ENCODE measurements at places on chromosomes 1 and 21.
A peak's percentile ranks its signal among the peaks of the same experiment; 100 is the strongest.

- DNase-seq: no peak
Measured at GRCh38 chr21:32099812-32100416, 178.9 kb downstream of the MIS18A start.

- DNase-seq: no peak
Measured at GRCh38 chr1:204834336-204834735, 36.3 kb upstream of the NFASC start.

GRCh38 chr1:9278585-9279153 is 14.0 kb upstream of the SPSB1 start:
- no peak for DNase-seq

DNA sequence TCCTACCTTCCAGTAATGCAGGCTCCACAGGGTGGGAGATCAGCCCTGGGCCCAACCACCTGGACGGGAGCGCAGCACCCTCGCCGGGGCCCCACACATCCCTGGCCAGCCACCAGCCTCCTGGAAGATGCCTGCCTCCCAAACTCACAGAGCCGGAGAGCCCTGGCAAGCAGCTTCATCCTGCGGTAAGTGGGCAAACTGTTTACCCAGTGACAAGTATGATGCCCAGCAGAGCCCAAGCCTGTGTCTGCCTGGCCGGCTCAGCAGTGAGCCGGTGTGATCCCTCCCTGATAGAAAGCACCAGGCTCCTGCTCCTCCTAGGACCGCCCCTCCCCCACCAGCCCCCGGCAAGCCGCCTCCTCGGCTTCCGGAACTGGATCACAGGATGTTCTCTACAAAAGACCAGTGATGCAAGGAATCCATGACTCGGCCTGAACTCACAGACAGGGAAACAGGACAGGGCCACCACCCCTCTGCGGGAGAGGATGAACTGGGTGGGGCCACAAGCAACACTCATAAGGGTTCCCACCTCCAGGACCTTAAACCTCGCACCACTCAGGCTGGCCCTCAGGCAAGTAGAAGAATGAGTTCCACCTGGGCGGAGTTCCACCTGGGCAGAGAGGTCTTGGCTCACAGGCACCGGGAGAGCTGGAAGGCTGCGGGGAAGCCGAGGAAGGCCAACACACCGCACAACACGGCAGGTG is 7.9 kb downstream of the ACOT7 start:
- peak; percentile 51 for DNase-seq

GRCh38 chr1:145918992-145919939 is 749 bp upstream of the PEX11B start:
- no peak for DNase-seq

- DNase-seq: no peak
Measured at GRCh38 chr1:44485934-44486460, 80.9 kb downstream of the RNF220 start.

GRCh38 chr1:10338047-10338446 is 60.8 kb upstream of the PGD start:
- DNase-seq: no peak

DNA sequence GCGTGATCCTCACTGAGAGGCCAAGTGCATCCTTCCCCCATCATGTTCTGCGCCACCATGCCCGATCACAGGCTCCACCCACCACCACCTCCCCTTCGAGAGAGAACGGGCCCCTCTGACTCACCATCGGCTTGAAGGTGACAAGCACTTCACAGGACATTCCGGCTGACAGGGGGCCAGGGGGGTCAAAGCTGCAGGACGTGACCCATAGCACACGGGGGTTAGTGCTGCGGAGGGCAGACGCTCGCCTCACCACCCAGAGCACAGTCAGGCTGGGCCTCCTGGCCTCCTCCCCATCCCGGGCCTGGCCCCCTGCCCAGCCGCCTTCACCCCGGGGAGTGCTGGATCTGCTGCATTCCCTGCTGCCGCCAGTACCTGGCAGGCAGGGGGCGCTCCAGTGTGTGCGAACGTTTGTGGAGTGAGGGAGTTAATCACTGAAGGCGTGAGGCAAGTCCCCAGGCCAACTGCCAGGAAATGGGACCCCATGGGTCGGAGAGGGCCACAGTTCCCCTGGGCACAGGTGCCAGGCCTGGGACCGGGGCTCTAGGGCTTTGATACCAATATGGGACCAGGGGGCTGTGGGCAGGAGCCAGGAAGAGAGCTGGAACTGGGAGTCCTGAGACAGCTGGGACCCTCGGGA is 40.9 kb upstream of the TMEM52 start:
- DNase-seq: no peak

- DNase-seq: no peak
Measured at GRCh38 chr1:246790833-246791232, 66.6 kb downstream of the SCCPDH start.

- no peak for DNase-seq
Measured at GRCh38 chr1:244325056-244325758, 126.5 kb downstream of the ADSS2 start.

DNA sequence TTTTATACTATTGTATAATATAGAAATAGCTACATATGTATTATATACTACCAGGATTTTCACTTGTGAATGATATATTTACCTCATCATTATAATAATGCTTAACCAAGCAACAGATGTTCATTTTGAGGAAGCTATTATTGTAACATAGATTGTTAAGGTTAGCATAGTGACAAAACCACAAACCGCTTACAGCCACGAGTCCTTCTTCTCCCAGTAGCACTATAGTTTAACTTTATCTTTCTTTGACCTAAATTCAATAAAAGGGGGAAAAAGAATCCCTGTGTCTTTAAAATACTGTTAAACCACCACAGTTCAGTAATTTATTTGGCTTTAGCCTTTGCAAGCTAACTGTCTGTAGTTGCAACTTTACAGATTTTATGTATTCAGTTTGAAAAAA is 1039.4 kb upstream of the B3GALT2 start:
- no peak for DNase-seq

- no peak for DNase-seq
Measured at GRCh38 chr1:163436140-163436812, 114.5 kb downstream of the NUF2 start.

GRCh38 chr1:201636510-201636971 is 97.6 kb downstream of the NAV1 start:
- peak; percentile 17 for DNase-seq

GRCh38 chr1:168084396-168085231 is 52.1 kb downstream of the GPR161 start:
- no peak for DNase-seq

GRCh38 chr1:244154872-244155531 is 103.9 kb downstream of the ZBTB18 start:
- DNase-seq: no peak

DNA sequence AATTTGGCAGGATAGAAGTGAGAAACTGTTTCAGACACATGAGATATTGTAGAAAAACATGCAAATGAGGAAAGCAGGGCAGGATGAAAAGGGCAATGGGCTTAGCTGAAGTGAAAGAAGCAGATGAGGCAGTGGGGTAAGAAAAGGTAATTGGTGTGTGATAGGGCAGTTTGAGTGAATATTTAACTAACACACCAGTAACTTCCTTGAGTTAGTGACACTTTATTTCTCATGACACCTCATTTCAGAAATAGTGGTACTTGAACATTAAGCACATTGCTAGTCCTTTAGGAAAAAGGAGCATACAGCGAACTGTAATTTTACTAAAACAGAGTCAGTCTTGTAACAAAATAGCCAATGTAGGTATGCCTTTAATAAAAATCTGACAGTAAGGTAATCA is 415.0 kb downstream of the DPYD start:
- no peak for DNase-seq

DNA sequence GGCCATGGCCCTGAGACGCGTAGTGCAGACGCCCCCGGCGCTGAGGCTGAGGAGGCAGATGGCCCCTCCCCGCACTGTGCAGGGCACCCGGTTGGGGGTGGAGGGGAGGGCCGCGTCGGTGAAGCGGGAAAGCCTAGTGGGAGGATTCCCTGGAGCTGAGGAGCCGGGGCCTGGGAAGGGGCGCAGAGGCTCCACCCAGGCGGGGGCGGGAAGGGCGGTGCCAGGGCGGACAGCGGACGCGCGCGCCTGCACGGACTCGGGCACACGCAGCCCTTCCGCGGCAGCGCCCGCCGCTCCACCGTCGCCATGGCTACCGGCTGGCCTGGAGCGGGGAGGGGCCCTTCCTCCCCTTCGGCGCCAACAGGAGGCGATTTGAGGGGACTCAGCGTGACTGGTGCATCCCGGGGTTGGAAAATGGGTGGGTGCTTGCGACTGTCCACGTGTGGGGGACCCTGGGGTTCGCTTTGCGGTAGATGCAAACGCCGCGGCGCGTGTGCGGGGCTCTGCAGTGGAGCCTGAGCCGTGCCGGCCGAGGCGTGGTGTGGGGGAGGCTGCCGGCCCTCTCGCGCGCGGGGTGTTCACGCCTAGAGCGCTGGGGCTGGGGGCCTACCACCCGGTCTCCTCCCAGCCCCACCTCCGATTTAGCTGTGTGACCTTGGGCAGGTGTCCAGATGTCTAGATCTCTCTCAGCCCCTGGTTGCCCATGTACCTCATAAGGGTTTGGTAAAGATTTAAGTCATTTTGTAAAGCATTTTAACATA is 35.1 kb downstream of the PTPRF start:
- no peak for DNase-seq

DNA sequence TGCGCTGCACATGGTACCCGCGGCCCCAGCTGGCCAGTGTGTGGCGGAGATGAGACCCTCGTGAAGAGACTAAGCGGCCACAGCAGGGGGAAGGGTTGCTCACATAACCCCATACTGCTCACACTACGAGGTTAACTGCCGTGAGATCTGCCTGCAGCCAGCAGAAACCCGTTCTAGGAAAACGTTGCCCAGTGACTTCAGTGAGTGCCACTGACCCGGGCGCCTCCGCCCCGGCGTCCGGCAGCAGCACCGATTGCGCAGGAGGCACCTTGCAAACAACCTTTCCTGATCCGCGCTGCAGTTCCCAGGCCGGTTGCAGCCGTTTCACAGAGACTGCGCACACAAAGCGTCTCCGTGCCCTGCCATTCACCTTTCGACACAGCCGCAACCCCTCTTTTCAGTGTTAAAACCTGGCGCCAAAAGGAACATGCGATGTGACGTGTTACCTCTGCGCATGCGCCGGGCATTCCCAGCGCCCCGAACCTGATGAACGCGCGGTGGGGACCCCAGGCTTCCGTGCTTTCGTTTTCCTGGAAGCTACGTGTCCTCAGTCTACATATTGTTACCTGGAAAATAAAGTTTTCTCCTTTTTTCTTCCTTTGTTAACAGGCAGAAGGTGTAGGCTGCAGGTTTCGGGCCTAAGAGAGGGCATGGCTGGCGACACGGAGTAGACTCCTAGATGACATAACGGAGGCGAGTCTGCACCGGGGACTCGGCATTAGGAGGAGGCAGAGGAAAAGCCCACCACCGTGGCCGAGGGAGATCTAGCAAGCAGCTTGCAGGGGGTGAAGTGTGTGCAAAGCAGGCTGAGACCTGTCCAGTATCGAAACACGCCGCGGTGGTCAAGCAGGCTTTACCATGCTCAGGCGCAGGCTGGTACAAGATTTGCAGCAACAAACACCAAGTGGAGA is 8.9 kb downstream of the VPS26C start:
- DNase-seq: no peak

DNA sequence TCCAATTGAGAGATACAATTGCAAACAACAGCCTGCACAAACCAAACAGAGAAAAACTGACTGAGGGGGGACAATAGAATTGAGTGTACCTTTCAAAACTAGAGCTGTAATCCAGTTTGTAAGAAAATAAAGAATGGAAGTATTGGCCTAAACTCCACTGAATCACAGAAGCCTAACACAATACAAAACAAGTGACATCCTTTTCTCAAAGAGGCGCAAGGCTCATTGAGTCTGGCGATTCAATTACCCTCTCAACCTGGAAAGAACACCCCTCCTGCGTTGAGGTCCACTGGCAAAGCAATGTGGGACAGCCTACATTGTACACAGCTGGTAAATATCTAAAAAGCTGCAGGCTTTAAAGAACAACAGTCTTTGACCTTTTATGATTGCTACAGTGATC is 182.6 kb downstream of the DPYD start:
- DNase-seq: no peak

- DNase-seq: no peak
Measured at GRCh38 chr1:22126531-22126930, 16.4 kb downstream of the WNT4 start.

DNA sequence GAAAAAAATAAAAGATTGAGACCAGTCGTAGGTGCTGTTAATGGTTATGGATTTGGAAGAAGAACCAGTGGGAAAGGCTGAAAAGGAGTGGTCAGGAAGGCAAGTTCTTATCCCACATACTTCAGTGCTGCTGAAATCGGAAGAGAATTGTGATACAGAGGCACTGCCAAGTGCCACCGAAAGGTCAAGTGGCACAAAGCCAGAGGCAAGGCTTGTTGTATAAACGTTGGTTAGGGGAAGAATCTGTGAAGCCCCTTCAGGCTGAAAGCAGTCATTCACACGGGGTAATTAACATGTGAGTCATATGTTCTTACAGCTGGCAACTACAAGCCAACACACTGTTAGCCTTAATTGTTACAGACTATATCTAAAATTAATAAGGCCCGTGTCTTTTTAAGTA is 48.8 kb downstream of the ZBTB40 start:
- DNase-seq: no peak

DNA sequence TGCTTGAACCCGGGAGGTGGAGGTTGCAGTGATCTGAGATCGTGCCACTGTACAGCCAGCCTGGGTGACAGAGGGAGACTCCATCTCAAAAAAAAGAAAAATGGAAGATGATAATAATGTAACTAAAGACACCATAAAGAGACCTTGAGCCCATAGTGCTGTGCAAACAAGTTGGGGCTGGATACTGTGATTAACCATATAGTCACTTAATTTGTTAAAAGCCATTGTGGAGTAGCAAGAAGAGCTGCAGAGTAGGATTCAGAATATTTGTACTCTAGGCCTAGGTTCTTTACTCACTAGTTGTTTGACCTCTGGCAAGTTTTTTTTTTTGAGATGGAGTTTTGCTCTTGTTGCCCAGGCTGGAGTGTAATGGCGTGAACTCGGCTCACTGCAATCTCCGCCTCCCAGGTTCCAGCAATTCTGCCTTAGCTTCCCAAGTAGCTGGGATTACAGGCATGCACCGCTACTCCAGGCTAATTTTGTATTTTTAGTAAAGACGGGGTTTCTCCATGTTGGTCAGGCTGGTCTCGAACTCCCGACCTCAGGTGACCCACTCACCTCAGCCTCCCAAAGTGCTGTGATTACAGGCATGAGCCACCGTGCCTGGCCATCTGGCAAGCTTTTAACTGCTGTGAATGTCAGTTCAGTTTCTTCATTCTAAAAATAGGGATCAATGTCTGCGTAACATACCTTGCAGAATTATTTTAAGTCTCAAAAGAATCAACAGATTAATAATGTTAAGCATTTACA is 12.8 kb downstream of the CAP1 start:
- DNase-seq: no peak

- no peak for DNase-seq
Measured at GRCh38 chr1:172394141-172394751, 26.2 kb upstream of the C1orf105 start.

DNA sequence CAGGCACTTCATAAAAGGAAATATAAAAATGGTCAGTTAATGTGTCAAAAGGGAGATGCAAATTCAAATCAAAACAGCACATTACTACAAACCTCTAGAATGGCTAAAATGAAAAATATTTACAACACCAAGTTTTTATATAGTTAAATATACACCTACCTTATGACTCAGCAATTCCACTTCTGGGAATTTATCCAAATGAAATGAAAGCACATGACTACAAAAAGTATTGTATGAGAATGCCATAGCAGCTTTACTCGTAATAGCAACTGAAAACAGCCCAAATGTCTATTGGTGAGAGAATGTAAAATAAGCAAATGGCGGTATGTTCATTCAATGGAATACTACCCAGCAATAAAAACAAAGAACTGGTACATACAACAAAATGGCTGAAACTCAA is 175.8 kb upstream of the SPAG17 start:
- DNase-seq: no peak

All from T1000 (cell line).